ENCODE measurements at places on chromosomes 1 and 21.
A peak's percentile ranks its signal among the peaks of the same experiment; 100 is the strongest.

- DNase-seq = no peak
These were observed 1011.8 kb upstream of the ADGRL4 start for GRCh38 chr1:80018348-80018747.

DNA sequence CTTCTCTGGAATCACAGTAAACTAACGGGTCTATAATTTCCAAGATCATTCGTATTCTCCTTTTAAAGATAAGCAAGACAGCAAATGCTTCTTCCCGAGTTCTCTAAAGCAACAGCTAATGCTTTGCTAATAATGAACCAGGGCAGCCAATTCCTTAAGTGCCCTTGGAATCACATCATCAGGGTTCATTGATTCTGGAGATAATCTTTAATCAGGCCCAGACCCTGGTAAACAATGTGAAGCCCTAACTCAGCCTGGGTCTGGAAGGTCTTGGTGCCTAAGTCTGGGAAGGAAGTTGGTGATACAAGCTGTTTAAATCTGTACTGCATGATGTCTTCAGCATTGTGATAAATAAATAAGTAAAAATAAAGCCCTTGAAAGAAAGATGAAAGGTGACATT lies 18.4 kb downstream of the ERI3 start:
- no peak for DNase-seq

GRCh38 chr1:193157360-193157759 lies 29.1 kb downstream of the B3GALT2 start:
- DNase-seq = no peak

DNA sequence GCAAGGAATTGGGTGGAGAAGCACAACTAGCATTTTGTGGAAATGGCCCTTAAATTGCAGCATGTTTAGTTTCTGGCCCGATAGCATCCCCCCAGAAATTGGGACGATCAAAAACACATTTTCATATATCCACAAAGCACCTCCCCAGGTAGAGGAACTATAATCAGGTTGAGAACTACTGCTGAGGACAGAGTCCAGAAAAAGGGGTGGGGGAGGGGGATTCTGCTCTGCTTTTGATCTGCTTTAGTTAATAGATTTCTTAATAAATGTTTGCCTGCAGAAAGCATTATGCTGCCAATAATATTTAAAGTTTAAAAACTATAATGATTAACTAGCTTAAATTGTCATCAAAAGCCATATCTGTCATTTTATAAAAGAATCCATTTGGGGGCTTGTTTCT lies 14.4 kb upstream of the DYNLT5 start:
- no peak for DNase-seq

- no peak for DNase-seq
These were observed 82.2 kb downstream of the LMO4 start for GRCh38 chr1:87410776-87411480.

GRCh38 chr1:237779356-237779755 lies 111.4 kb downstream of the ZP4 start:
- DNase-seq = no peak

DNA sequence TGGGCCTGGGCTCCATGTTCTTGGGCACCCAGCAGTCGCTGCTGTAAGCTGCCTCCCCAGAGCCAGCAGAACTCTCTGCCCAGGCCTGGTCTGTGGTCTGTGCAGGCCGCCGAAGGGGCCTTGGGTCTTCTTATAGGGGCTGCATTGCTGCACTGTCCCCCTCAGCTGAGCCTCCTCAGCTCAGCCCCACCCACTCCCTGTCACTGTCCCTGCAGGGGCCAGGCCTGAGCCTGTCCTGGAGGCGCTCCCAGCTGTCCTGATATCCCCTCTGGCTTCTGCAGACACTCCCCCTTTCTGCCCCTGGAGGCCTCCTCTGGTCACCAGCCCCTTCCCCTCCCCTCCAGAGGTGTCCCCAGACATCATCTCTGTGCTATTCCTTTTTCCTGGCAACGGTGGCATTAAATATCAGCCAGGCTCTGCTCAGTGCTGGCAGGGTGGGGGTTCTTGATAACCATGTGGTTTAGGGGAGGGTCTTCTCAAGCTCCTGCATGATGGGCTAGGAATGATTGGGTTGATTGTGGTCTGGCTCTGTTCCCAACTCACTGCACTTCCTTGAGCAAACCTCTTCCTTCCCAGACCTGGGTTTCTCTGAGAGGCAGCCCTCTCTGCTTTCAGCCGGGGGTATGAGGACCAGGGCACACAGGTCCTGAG lies 3.7 kb upstream of the FOXO6 start:
- no peak for DNase-seq

- DNase-seq = no peak
These were observed 95.3 kb downstream of the ADSS2 start for GRCh38 chr1:244356376-244356775.

DNA sequence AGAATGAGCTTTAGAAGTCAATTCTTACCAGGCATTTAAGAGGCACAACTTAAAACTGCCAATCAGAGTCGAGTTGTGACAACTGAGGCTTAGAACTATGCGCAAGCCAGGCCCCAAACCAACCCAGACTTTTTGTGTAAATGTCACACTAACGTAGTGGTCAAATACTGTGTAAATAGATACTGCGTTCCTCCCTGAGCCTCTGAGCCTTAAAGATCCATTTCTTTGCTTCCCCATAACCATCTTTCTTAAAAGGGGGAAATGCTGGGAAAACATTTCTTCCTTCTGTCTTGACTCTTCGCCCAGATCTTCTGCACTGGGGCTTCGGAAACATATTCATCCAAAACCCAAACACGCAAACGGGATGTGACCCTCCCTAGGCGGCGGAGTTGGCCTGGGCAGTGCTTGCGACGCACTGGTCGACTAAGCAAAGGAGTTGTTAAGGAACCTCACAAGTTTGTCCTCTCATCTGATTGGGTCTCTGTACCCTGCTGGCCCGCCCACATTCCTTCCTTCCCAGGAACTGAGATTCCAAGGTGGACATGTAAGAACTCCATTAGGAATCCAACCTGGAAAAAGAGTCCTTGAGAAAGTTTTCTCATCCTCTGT lies 2.6 kb downstream of the ADAMTS5 start:
- DNase-seq = no peak

GRCh38 chr1:198465201-198466144 lies 75.0 kb downstream of the ATP6V1G3 start:
- no peak for DNase-seq

GRCh38 chr1:74618974-74619373 lies 54.6 kb downstream of the ERICH3 start:
- DNase-seq = no peak

DNA sequence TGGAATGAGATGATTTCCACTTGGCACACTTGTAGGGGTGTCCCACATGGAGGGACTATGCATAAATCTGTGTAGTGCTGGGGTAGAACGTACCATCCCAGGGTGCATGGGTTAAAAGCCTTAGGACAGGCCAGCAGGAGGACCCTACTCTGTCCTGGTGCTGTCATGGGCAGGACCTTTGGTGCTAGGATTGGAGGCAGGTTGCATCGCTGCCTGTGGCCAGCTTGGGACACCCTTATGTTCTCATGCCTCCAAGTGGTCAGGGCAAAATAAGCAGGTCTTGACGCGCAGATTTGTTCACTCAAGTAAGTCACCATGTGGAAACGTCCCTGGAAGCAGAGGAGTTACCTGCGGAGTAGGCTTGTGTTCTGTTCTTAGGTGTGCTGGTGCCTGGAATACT lies 49.5 kb upstream of the RAB3GAP2 start:
- no peak for DNase-seq

- no peak for DNase-seq
These were observed 68.1 kb downstream of the MRPL37 start for GRCh38 chr1:54267815-54268761.

- DNase-seq = no peak
These were observed 2.2 kb upstream of the KIF17 start for GRCh38 chr1:20719871-20720620.

DNA sequence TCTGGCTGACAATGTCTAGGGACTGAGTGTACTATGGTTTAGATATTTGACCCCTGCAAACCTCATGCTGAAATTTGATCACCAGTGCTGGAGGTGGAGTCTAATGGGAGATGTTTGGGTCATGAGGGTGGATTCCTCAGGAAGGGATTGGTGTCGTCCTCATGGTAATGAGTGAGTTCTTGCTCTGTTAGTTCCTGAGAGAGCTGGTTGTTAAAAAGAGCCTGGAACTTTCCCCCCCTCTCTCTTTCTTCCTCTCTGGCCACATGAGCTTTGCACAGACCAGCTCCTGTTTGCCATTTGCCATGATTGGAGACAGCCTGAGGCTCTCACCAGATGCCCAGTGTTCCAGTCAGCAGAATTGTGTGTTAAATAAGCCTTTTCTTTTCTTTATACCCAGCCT lies 36.6 kb upstream of the CNIH3 start:
- DNase-seq = no peak

- no peak for DNase-seq
These were observed 49.0 kb downstream of the LRRC53 start for GRCh38 chr1:74463333-74463988.

DNA sequence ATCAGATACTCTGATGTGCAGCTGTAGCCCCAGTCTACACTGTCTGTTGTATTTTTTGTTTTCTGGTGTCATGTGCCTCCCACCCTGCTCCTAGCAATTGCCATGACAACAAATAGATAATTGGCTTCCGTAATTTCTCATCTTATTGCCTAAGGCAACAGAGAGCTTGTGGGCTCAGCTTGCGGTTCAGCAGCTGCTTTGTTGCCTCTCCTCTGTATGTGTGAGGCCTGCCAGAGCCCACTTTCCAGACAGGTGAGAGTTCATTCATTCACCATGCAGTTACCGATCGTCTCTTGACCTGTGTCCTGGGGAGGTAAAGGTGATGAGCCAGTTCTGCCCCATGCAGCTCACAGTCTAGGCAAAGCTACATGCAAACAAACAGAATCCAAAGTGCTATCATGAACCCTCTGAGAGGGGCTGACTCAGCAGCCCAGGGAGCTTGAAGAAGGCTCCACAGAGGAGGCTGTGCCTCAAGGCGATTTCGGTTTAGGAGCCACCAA lies 11.9 kb downstream of the LGALS8 start:
- DNase-seq = no peak

GRCh38 chr1:13820456-13820855 lies 120.5 kb downstream of the PRDM2 start:
- no peak for DNase-seq

DNA sequence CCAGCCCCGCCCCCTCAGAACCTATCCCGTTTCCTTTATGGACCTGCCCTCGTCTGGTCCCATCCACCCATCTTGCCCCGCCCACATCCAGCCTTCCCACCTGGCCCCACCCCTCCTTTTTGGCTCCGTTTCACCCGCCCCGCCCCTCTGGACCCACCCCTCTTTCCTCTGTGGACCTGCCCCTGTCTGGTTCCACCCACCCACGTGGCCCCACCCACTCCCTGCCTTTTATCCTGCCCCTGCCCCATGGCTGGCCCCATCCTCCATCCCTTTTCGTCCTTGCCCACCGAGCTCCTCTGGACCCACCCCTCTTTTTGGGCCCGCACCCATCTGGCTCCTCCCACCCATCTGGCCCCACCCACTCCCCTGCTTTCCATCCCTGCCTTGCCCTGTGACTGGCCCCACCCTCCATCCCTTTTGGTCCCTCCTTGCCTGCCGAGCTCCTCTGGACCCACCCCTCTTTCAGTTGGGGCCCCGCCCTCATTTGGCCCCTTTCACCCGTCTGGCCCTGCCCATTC lies 177.3 kb downstream of the CAMTA1 start:
- peak; percentile 18 for DNase-seq

GRCh38 chr1:44408632-44409602 lies 3.9 kb downstream of the RNF220 start:
- DNase-seq = no peak

- DNase-seq = no peak
These were observed 878.4 kb upstream of the NEGR1 start for GRCh38 chr1:73160759-73161158.

- peak; percentile 46 for DNase-seq
These were observed 41.0 kb downstream of the MYOM3 start for GRCh38 chr1:24070821-24071393.

- no peak for DNase-seq
These were observed 46.7 kb upstream of the PPP2R5A start for GRCh38 chr1:212238552-212238951.

- DNase-seq = no peak
These were observed 84.1 kb downstream of the RIPK4 start for GRCh38 chr21:41682719-41683179.

- no peak for DNase-seq
These were observed 28.5 kb downstream of the IL12RB2 start for GRCh38 chr1:67336157-67336556.

GRCh38 chr21:45850181-45850580 lies 131.4 kb upstream of the COL6A1 start:
- DNase-seq = no peak

DNA sequence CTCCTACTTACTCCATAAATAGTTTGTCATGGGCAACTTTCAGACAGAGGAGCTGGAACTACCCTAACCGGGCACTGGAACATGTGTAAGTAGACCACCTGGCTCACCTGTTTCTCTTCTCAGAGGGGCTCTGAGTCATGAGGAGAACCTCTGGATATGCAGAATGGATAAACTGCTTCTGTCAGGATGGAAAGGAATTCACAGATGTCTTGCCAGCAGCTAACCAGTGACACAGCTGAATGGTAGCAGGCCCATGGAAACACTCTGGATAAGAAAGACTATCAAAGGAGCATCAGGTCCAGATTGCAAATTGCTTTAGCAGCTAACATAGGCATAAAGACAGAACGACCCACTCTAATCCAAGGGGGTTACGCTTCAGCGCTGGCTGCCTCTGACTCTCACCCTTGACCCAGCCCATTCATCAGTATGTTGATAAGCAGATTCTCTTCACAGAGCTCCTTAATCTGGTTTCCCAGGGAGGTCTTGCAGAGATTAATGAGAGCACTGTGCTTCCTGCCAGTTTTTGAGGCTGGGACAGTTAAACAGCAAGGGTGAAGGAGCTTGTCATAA lies 54.2 kb downstream of the HIVEP3 start:
- no peak for DNase-seq

DNA sequence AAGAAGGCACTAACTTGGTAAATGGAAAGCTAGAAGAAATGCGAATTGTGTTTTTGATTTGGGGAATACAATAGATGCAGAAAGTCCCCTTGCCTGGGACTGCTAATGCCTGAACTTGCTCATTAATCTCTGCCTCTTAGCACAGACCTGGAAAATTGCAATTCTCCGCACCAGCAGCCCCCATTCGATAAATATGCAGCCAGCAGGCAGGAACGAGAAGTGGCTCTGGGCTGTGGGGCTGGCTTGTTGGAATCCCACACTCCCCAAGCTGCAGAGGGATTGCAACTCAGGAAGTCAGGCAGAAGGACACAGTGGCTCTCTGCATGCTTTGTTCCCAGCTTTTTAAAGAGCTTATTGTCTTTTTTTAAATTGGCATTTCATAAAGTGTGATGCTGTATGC lies 51.3 kb downstream of the PCP4 start:
- DNase-seq = no peak

GRCh38 chr1:41718497-41718896 lies 200.2 kb downstream of the HIVEP3 start:
- DNase-seq = no peak

GRCh38 chr1:241596633-241597032 lies 43.5 kb downstream of the CHML start:
- DNase-seq = no peak

Measured in stimulated activated CD8-positive, alpha-beta memory T cell treated with anti-CD3 and anti-CD28 coated beads, Interleukin-7, amount 100 ng/mL, for 24 hours (primary cell).